Activated CD4-positive, alpha-beta T cell treated with anti-CD3 and anti-CD28 coated beads, Interleukin-2, amount 50 U/mL, for 1 hour (primary cell): ENCODE measurements at places on chromosomes 4 and X.

DNA sequence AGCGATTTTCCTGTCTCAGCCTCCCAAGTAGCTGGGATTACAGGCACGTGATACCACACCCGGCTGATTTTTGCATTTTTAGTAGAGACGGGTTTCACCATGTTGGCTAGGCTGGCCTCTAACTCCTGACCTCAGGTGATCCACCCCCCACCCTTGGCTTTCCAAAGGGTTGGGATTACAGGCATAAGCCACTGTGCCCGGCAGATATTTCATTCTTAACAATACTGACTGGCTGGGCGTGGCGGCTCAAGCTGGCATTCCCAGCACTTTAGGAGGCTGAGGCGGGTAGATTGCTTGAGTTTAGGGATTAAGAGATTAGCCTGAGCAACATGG lies 1.3 kb downstream of the PQBP1 start:
- DNase-seq = no peak

GRCh38 chr4:87476934-87477333 lies 52.2 kb downstream of the SPARCL1 start:
- DNase-seq = no peak

DNA sequence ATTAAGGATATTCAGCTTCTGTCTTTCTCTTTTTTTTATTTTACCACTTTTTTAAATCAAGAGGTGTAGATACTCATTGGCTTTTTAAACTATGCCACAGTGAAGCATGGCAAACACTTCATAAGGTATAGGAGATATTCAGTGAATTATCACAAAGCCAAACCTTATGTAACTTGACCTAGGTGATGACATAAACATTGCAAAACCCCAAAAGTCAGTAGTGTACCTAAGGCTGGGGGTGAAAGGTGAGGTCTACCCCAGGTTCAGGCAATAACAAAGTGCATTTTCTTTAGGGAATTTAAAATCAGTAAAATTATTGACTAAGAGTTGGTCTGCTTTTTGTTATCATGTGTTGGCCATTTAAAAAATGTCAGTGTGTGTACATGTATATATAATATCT lies 39.1 kb downstream of the CDKL5 start:
- no peak for DNase-seq

GRCh38 chrX:113384628-113385027 lies 544.0 kb upstream of the AMOT start:
- DNase-seq = no peak

DNA sequence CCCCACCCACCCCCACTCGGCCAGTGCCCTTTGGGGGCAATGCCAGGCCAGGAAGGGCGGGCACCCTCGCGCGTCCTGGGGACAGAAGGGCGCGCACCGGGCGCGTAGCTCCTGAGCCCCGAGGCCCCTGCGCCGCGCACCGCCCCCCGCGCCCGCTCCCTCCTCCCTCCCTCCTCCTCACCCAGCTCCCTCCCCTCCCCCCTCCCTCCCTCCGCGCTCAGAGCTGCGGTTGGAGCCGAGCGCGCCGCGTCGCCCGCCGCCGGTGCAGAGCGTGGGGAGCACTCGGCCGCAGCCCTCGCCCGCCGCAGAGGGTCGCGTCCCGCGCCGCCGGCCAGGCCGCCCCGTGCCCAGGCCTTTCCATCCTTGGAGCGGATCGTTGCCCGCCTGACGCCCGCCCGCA lies at the start of gene ATP2B3:
Gene ATP2B3 (plus strand): TSS at position 220 of the 400 bp plus-strand sequence. CDS start 18,606 bp downstream, outside the sequence.
- DNase-seq = no peak
